HuH-7 (cell line): ENCODE measurements at places on chromosomes 1 and 21.

DNA sequence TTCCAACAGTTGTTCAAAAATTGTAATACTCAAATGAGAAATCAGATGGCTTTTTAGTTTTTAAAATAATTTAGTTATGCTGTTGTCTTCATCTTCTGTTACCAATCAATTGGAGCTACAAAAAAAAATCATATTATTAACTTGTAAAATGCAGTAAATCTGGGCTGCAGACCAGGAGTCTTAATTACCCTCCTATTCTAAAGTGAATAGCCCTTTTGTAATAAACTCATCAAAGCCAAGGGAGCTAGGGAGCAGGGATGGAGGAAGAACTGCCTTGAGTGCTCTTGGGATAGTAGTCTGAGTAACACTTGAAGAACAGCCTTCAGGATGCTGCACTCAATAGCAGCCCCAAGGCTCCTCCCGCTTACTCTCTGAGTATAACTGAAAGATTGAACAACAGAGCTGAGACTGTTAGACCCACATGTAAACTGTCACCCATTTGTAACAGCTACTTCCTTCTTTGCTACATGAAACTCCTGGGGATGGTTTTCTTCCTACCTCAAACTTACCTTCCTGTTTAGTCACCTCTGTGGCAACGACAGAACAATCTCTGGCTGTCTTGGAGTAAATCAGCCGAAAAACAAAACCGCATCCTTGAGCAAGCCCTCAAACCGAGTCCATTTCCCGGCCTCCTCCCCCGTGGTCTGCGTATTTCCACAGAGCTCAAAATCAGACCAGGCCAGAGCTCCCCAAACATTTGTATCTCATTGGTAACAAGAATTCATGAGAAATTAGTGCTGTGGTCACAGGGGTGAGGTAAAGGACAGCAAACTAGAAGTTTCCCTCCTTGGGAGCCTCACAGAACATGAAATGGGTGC is 55.9 kb downstream of the CD58 start:
- DNase-seq, result no peak

DNA sequence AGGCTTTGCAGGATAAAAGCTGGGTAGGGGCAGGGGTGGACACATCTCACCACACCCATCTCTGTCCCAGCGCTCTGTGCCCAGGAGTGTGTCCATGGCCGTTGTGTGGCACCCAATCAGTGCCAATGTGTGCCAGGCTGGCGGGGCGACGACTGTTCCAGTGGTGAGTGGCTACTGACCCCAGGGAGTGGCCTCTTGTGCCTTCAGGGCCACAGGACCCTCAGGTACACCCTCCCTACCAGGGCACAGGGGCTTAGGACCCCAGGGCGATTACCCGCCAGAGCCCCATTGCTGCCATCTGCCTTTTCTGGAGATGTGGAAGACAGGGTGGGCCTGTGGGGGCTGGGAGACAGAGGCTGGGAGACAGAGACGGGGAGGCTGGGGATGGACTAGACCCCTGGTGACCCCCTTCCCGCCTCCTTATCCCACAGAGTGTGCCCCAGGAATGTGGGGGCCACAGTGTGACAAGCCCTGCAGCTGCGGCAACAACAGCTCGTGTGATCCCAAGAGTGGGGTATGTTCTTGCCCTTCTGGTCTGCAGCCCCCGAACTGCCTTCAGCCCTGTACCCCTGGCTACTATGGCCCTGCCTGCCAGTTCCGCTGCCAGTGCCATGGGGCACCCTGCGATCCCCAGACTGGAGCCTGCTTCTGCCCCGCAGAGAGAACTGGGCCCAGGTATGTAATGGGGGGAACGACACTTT is 12.8 kb downstream of the PEAR1 start:
- DNase-seq, result no peak

DNA sequence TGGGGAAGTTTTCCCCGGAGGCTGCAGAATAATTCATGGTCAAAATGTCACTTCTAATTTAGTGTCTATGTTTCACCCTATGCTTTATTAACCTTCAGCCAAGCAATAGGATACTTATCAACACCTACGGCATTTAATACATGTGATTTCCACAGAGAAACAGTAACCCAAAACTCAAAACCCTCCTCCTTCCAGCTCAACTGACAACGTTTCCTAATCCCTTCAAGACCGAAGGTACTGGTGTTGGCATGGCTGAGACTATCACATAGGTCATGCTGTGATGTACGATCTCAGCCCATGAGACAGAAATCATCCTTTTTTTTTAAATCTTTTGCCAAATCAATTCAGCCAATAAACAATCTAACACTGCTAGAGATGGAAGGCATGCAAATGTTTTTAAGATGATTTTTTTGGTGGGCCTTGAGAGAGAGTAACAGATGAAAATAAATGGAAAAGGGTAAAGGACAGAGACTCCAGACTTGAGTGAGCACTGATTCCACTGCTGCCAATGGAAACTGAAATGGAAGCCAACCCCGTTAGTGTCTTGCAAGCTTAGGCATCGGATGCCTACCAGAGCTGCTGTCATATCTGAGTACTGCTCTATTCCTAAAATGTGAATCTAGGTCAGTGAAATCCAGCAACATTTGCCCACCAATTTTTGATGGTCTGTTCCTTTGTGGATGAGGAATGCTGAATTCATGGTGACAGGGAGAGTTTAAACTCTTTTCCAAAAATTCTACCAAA is 63.4 kb upstream of the BCL10 start:
- DNase-seq, result no peak

DNA sequence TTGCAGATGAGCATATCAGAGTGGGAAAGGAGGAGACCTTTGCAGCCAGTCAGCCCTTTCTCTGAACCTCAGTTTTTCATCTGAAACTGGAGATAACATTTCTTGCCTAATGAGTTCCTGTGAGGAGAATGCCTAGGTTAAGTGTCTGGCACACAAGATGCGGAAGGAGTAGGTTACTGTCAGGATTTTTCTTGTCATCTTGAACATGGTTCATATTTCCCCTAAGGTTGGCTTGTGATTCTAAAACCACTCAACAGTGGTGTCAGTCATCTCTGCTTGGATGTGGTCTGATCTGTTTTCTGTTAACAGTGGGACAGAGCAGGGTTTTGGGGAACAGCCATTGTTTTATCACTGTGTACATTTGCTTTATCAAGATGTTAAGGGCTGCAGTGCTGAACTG is 70.6 kb downstream of the TGFB2 start:
- no peak for DNase-seq

GRCh38 chr1:52402860-52403240 is 1.4 kb downstream of the ORC1 start:
- DNase-seq, result peak; percentile 20

- DNase-seq, result no peak
Measured at GRCh38 chr1:111209622-111210021, 9.2 kb upstream of the DENND2D start.

DNA sequence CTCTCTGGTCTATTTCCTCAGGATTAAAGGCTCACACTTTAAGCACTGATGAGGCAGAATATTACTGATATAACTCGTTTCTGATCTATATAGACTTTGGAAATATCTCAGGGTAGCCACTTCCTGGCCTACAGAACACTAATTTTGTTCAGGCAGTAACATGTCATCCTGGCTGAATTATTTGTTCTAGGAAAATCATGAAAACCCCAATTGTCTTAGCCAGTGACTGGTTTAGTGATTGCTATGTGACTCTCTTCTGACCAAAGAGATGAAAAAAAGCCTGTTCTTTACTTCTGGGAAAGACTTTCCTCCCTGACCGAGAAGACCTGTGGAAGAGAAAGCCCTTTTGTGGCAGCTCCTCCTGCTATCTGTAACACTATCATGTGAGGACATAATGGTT is 453.7 kb downstream of the SETD4 start:
- no peak for DNase-seq

DNA sequence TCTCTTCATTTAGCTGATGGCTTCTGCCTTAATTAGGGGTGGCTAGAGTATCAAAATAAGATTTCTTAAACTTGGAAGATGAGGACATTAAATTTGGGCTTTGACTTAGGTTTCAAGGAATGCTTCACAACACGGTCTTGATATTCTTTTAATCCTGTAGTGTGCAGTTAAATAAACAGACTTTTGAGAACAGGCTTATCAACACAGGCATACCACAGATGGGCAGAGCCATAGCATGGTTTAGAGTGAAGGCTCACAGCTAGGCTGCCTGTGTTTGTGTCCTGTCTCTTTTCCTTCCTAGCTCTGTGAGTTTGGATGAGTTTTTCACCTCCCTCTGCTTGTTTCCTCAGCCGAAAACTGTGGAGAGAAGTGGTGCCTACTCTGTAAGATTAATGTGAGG is 102.3 kb upstream of the IPO9 start:
- DNase-seq, result no peak

DNA sequence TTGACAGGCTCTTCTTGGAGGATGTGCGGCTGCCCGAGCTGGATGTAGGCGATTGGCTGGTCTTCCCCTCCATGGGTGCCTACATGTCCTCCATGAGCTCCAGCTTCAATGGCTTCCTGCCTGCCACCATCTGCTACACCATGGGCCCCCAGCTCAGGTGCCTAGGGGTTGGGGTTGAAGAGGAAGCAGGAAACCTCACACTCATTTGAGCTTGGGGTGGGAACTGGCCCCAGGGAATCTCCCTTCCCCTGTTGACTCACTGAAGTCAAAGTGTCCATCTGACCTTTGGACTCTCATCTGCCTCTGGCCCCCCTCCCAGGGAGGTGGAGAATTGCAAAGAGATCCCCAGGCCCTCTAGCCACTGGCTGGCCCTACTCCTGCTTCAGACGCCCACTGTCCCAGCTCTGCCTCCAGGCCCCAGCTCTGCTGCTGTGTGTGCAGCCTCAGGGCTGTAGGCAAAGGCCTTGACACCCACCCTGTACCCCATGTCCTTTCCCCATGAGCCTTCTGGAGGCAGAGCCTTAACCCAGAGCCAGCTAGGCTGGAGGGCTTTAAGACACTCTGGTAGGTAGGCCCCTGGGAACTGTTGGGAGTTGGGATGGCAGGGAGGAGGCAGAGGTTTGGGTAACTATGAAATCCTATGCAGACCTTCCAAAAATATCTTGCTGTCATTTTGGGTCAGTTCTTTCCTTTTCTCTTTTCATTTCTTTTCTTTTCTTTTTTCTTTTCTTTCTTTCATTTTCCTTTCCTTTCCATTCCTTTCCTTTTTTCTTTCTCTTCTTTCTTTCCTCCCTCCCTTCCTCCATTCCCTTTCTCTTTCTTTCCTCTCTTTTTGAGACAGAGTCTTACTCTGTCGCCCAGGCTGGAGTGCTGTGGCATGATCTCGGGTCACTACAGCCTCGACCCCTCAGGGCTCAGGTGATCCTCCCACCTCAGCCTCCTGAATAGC is 66.9 kb upstream of the TINAGL1 start:
- DNase-seq, result peak; percentile 87

DNA sequence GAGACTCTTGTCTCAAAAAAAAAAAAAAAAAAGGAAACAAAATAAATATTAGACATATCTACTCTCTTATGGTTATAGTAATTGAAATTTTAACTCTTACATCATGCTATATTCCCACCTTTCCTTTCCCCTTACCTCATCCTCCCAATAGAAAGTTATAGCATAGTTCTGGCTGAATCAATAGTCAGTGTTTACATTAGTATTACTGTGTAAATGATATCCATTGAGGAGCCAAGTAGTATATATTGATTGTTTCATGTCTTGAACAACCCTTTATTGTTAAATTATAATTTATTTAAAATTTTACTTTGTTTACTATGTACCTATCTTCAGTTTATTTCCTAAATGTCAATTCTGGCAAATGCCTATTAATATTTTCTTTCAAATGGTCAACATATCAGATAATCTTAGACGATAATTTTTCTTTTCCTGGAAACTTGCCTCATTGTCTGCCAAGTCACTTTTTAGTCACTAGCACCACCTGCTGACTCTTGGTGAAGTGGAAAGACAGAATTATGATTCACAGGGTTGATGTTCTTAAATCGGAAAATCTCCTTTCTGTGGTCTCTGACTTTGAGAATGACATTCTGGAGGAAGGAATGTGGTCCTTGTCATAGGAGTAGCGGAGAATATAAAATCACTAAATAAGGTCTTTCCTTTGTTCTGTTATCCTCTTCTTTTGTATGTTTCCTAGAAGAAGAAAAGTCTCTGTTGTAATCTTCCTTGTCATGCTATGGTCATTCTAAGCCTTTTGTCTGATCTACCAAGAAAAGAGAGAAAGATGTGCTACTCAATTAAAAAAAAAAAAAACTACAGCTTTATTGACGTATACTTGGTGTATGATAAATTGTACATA is 8.6 kb downstream of the HJV start:
- peak; percentile 55 for DNase-seq

- no peak for DNase-seq
Measured at GRCh38 chr1:36583980-36584782, 101.5 kb upstream of the CSF3R start.

DNA sequence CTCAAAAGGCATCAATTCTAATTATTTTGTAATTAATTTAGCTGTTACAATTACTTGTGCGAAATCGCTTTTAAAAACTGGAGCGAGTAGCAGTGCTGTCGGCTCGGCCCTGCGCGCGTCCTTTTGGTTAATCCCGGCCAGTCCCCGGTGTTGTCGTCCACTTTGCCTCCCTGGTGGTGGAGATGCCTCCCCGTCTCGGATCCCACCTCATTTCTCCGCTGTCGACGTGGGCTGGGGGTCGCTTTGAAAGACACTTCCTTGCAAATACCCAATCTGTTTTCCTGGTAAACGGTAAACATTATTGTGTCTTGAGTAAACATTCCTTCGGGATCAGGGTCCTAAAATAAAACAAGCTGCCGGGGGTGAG is 3.7 kb downstream of the FOXD3 start:
- peak; percentile 63 for DNase-seq

- no peak for DNase-seq
Measured at GRCh38 chr1:46673749-46674182, 2.1 kb downstream of the TEX38 start.

GRCh38 chr1:192539297-192540092 is 36.1 kb upstream of the RGS1 start:
- DNase-seq, result peak; percentile 9
